ENCODE measurements at places on chromosomes 16 and 17.

GRCh38 chr17:83057793-83058265 lies 21.6 kb upstream of the METRNL start:
- H3K36me3 ChIP-seq, result no peaks in the 10 kb centered on the region
- H3K27ac ChIP-seq, result no peak overlapping the region
- H3K4me3 ChIP-seq, result no peak overlapping the region
- H3K27me3 ChIP-seq, result no peaks in the 10 kb centered on the region
- H3K4me1 ChIP-seq, result peaks cover 18% of the 10 kb centered on the region
- no peak for DNase-seq

DNA sequence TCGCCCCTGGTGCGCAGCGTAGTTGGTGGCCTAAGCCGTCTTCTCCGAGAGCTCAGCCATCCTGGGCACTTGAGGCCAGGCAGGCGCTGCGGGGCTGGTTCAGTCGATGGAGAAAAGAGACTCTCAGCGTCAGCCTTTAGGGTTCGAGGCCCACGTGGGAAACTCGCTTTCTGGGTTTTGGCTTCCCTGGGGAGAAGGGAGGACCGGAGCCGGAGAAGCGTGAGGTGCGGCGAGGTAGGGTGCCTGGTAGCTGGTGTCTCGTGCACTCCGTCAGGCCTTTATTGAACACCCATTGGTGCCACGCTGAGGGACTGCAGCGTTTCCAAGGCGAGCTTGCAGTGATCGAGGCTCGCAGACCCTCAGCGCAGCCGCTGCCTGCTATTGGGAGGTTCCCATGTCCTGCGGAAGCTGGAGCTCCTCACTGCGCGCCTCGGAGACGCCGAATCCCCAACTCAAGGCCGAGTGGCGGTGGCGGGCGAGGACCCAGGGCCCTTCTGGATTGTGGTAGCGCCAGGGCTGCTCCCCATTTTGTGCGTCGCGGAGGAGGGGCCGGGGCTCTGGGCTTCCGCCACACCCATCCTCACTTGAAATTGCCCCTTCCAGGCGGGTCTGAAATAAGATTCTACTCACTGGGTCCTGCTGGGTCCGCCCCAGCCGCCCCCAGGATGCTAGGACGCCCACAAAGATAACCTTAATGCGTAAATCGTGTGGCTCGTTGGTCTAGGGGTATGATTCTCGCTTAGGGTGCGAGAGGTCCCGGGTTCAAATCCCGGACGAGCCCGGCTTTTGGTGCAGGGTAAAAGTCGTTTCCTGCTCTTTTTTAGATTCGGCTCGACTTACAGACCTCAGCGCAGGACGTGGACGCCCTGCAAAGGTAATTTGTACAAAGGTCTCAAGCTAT lies 1.2 kb downstream of the OR1F1 start:
- peaks cover 69% of the 10 kb centered on the region for H3K27me3 ChIP-seq
- H3K4me1 ChIP-seq, result peaks cover 40% of the 10 kb centered on the region
- peaks cover 2% of the 10 kb centered on the region for H3K36me3 ChIP-seq
- peak; percentile 77 for DNase-seq

DNA sequence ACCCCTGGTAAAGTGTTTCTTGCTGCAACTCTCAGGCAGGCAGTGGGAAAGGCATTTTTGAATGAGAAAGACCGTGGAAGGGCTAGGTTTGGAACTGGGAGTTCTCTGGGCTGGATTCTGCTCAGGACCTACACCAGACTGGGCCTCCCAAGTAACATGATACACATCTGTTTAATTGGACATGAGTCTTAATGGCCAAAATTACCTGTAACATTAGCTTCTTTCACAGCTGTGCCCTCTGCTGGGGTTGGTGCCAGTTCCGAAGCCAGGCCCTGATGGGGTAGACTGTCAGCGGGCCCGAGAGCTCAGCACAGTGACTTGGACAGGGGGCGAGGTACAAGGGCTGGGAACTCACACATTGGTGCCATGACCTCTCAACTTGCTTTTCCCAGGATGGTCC lies 118.9 kb upstream of the IRX3 start:
- H3K4me3 ChIP-seq, result no peak overlapping the region
- no peaks in the 10 kb centered on the region for H3K4me1 ChIP-seq
- H3K36me3 ChIP-seq, result no peaks in the 10 kb centered on the region
- DNase-seq, result no peak
- peaks cover 3% of the 10 kb centered on the region for H3K27me3 ChIP-seq

GRCh38 chr17:33811004-33811760 lies 443.9 kb upstream of the CCL2 start:
- peaks cover 1% of the 10 kb centered on the region for H3K27me3 ChIP-seq
- DNase-seq, result no peak
- no peaks in the 10 kb centered on the region for H3K4me1 ChIP-seq
- no peak overlapping the region for H3K27ac ChIP-seq

DNA sequence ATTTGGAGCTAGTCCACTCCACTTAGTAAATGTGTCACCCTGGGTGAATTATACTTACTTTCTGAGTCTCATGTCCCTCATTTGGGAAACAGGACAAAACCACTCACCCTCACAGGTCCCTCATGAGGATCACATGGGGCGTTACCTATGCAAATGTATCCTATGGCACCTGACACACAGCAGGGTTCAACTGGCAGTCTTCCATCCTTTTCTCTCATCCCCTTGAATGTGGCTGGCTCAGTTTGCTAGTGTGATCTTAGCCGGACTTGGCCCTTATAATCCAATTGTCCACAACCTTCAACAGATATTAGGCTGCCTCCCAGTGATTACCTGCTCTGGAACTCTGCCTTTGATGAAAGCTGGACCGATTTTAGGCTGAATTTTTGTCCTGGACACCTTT lies 308.8 kb downstream of the MAP2K6 start:
- DNase-seq, result no peak
- H3K27ac ChIP-seq, result no peak overlapping the region
- H3K4me3 ChIP-seq, result no peak overlapping the region

Data from activated CD8-positive, alpha-beta T cell treated with anti-CD3 and anti-CD28 coated beads for 36 hours (primary cell).